ENCODE measurements at places on chromosomes 5 and 9.

- no peak for DNase-seq
Observed at GRCh38 chr9:134322781-134323241, 3.4 kb upstream of the RXRA start.

- DNase-seq: no peak
Observed at GRCh38 chr9:108761655-108762347, 94.0 kb downstream of the ACTL7B start.

- DNase-seq: no peak
Observed at GRCh38 chr9:27367921-27368315, 71.0 kb upstream of the EQTN start.

DNA sequence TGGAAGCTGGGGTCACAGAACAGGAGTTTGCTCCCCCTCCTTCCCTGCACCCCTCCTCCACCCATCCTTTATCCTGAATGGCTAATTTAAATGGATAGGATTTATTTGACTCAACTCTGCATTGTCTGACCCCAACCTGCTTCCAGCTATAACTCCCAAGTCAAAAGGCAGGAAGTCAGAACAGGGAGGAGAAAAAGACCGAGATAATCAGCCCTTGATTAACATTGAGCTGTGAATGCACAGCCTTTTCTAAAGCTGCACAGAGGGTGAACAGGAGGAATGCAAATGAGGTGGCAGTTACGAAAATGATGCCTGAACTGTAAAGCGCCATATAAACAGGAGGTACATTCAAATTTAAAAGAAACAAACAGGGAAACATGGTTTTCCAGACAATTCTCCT lies 152.8 kb downstream of the SPOCK1 start:
- DNase-seq: no peak

DNA sequence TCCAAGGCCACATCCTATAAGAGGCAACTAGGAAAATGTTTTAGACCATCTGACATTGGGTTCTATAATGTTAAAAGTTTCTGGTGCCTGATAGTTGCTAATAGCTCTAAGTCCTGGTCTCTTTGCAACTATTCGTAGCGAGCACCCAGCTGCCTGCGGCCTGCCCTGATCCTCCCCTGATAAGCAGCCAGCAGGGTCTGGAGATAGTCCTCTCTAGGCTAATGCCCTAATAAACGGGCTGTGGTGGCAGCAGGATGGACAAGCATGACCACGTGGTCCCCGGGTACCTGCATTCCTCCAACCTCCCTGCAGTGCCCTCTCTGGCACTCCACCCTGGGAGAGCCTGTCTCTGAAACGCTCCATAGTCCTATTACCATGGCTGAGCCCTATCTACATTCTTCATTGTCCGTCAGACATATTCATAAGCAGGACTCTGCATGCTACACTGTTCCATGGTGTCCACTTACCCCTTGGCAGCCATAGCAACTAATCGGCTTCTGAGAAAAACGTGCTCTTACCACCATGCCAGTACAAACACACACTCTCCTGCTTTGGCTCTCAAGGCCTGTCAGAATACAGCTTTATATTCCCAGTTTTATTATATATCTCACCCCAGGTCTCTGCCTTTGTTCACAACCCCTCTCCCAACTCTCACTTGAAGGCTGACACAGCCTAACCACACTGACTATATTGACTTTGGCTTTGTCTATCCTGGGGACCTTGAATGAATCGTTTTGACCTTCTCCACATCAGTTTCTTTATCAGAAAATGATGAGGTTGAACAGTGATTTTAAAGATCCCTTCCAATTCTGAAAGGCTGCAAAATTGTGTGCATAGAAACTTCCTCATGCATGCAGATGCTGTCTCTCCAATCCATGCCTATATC lies 49.9 kb upstream of the DAPK1 start:
- no peak for DNase-seq

- no peak for DNase-seq
Observed at GRCh38 chr5:151682751-151683331, 3.9 kb downstream of the SPARC start.

GRCh38 chr9:2424619-2425033 lies 197.0 kb upstream of the VLDLR start:
- peak; percentile 13 for DNase-seq

DNA sequence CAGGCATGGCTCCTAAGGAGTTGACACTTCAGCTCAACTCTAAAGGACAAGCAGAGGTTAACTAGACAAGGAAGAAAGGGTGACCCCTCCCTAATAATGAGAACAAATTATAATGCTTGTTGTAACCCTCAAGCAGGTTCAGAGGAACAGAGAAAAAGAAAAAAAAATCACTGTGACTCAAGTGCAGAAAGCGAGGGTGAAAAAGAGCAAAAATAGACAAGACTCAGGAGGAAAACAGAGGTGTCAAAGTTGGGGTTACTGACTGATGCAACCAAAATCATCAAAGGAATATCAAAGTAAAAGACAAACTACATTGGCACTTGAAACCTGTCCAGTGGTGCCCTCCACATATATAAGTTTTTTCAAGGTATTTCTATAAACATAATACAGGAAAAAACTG lies 28.4 kb downstream of the FBXW11 start:
- no peak for DNase-seq

DNA sequence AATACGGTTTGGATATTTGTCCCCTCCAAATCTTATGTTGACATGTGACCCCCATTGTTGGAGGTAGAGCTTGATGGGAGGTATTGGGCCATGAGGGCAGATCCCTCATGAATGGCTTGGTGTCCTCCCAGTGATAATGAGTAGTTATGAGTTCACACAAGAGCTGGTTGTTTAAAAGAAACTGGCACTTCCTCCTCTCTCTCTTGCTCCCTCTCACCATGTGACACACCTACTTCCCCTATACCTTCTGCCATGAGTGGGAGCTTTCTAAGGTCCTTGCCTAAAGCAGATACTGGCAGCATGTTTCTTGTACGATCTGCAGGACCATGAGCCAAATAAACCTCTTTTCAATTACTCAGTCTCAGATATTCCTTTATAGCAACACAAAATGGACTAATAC lies 132.0 kb downstream of the PIK3R1 start:
- DNase-seq: no peak

- no peak for DNase-seq
Observed at GRCh38 chr5:131536850-131537448, 98.1 kb downstream of the RAPGEF6 start.

DNA sequence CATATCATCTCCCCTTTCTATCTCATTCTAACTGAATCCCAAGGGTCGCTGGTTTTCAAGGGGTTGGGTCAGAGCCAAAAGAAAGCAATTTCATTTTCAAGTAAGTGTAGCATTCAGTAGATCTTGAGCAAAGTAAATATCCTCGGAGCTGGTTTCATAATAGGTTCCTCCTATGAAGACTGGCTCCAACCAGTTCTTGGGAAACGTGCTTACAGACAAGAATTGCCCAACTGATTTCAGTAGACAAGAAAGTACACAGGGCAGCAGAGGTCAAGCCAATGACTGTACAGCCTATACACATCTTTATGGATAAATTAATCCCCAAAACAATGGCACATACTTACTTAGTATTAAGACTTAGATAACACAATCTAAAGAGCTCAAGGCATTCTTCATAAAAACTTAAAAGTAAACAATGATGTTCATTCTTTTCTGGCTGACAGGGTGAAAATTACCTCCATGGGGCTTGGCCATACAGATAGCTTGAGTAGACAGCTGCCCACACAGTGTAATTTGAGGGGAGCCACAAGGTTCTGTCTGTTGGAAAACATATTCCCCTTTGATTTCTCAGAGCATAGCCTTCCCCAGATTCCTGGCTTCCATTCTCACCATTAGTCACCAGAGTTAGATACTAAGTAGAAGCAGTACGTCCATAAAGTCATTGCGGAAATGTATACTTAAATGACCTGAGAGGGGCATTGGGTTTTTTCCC lies 163.9 kb downstream of the ARRDC3 start:
- peak; percentile 82 for DNase-seq

GRCh38 chr9:109934136-109934856 lies 154.3 kb downstream of the PALM2AKAP2 start:
- no peak for DNase-seq

DNA sequence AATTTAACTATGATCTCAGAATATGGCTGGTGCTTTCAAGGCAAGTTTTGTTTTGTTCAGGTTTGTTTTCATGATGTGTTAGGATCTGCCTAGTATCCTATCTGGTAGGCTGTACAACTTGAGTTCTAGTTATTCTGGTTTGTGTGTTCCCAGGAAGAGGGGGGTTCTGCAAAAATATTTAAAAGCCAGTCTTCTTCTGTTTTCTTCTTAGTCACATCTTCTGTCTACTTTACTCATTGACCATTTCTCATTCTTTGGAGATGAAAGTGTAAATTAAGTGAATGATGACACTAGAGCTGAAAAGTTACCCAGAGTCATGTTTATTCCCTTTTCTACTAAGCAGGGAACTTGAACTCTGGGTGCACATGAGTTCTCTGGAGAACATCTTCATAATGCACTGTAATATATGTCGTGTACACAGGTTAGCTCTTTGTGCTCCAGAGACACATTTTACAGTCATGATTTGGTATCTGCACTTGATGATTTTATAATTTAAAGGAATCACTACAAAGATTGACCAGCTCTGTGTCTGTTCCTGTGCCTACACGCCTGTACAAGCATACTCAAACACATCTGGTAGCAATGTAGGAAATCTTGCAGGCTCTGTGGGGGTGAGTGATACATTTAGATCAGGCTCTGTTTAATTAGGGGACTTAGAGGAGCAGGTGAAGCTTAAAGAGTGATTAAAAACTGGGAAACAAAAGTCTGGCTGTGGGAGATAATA lies 5.0 kb downstream of the SMAD5 start:
- DNase-seq: no peak

GRCh38 chr5:92428415-92428814 lies 1045.3 kb upstream of the ARRDC3 start:
- DNase-seq: no peak

DNA sequence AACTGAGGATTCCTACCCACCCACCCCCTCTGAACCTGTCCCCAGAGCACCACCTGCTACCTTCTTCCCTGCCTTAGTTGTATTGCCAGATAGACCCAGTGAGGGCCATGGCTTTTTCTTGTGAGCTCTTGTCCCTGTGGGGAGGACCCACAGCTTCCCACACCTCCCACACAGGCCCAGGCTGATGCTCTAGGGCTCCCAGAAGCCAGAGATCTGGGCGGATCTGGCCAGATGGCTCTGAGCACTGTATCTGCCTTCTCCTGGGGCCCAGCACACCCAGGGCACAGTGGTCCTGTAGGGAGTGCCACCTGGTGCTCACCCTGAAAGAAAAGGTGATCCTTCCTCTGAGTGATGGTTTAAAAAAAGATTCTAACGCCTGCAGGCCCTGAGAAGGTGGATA lies 131.7 kb downstream of the DAB2IP start:
- DNase-seq: no peak

- no peak for DNase-seq
Observed at GRCh38 chr5:2190549-2190948, 307.8 kb upstream of the IRX4 start.

GRCh38 chr9:121822093-121823085 lies 171.0 kb downstream of the DAB2IP start:
- DNase-seq: no peak

- DNase-seq: no peak
Observed at GRCh38 chr9:98117984-98118639, 910 bp downstream of the TRIM14 start.

- peak; percentile 95 for DNase-seq
Observed at GRCh38 chr9:113343732-113344231, 3.7 kb upstream of the WDR31 start.

DNA sequence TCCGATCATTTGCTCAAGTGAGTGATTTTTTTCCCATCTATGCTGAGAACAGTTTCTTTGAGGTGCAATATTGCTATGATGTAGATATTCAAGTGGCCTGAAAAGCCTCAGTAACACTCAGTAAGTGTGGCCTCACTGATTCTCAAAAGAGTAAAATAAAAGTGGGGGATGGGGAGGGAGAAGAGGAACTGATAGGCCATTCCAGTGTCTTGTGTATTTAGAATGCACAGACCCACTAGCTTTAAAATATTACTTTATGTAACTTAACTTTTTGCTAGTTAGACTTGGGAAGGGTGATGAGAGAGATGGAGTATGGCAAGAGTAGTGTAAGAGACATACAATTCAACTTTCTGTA lies 79.5 kb upstream of the ZNF608 start:
- DNase-seq: no peak

GRCh38 chr9:100011062-100011681 lies 87.6 kb downstream of the ERP44 start:
- peak; percentile 0 for DNase-seq

DNA sequence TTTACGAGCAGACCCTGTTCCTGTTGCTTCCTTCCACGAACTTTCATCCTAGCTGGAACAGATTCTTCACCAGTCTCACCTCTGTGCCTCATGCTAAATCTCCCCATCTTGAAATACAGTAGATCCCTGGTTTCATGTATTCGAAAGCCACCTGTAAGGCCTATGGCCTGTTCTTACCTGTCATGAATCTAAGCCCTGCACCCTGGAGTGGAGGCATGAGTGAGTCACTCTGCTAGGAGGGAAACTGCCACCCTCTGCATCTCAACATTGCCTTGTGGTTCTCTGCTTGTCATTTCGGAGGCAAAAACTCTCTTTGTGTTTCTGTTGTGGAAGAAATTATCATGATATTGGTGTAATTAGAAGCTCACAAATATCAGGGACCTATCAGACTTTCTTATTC lies 320.0 kb downstream of the ENC1 start:
- DNase-seq: no peak

DNA sequence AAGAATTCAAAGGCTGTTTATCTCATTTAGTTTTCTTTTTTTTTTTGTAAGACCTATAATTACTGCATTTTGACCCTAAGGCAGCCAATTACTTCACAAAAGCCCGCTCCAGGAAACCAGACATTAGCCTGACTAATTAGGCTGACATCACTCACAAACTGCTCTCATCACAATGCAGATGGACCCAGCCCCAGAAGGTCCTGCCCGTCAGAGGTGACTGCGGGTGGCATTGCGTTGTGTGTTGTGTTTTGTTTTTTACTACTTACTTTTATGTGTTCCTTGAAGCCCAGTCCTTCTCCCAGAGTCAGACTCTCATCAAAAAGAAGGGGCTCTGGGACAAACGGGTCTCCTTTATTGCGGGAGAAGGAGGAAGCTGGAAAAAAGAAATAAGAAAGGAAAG lies 172.2 kb downstream of the HSD17B3 start:
- no peak for DNase-seq

- DNase-seq: no peak
Observed at GRCh38 chr5:29061381-29061780, 2023.0 kb upstream of the CDH9 start.

- peak; percentile 3 for DNase-seq
Observed at GRCh38 chr5:16737620-16738364, 121.0 kb upstream of the RETREG1 start.

DNA sequence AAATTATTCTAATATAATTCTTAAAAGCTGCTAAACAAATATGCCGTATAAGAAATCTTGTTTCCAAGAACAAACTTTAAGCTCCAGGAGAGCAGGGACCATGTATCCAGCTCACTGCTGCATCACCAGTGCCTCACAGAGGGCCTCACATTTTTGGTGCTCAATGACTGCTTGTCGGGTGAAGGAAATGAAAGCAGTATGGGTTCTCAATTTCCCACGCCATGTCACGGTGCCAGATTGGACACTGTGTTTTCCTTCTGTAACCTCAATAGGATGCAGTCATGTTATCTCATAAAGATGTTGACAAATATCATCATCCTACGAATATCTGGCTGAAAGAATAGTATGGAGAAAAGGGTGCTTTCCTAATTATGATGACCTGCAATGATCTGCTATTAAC lies 64.7 kb downstream of the POU5F2 start:
- DNase-seq: peak; percentile 61

GRCh38 chr9:134546246-134546731 lies 95.3 kb upstream of the COL5A1 start:
- DNase-seq: no peak
